Breast epithelium (tissue), 4 donors: ENCODE measurements at places on chromosomes 7 and 10.

- peak; percentile 57 for DNase-seq
Measured at GRCh38 chr10:6920072-6921019, 340.3 kb upstream of the PRKCQ start.

DNA sequence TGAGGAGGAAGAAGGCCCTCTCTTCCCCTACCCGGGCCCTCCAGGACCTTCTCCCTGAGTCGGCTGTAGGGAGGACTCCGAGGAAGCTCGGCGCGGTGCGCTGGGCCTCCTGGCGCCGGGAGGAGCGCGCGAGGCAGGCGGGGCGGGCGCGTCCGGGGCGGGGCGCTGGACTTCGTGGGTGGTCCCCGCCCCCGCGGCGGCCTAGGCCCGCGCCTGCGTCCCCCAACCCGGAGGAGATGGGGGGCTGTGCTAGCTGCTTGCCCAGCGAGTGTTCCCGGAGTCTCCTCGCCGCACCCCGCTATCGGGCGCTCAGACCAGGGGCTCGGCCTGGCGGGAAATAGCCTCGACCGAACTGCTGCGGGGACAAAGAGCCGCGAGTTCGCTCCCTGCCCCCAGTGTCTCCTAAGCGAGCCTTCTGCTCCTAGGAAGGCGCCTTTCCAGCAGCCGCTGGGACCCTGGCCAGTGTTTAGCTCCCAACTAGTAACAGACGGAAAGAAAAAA lies 19.2 kb upstream of the SMO start:
- no peak for DNase-seq

GRCh38 chr10:51620131-51620530 lies 79.3 kb downstream of the CSTF2T start:
- no peak for DNase-seq

GRCh38 chr7:148672041-148672440 lies 26.7 kb upstream of the CUL1 start:
- no peak for DNase-seq

DNA sequence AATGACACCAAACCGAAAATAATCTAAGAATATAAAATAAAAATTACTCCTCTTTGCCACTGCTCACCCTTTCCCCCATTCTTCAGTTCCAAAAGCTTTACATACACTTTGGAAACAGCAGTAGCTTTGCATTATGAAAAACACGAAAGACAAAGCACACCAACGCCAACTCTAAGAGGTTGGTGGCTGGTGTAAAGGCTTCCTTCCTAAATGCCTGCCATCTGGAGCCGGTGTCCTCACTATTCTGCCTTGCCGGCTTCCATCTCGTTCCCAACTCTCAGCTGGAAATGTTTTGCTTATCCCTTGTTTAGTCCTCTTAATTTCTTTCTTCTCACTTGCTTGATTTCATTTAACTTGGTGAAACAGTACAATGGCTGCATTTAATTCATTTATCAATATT lies 281.1 kb upstream of the LRRN3 start:
- no peak for DNase-seq

DNA sequence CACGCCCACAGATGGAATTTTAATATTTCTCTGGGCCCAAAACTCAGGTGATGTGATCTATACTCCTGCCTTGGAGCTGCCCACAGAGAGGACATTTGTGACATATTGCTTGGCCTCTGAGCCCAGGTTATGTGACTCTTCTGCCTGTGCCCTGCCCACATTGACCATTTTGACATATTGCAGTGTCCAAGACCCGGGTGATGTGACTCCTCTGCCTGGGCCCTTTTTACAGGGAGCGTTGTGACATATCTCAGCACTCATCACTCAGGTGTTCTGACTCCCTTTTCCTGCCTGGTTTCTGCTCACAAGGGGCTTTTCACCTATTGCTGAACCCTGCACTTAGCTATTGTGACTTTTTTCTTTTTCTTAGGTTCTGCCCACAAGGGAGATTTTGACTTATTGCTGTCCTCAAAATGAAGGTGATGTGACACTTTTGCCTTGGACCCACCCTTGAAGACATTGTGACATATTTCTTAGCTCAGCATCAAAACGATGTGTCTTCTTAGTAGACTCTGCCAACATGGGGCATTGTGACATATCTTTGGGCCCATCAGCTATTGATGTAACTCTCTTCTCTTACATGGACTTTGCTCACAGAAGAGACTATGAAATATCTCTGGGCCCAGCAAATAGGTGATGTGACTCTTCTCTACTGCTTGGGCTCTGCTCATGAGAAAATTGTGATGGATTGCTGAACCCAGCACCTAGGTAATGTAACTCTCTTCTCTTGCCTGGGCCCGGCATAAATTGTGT lies 11.0 kb upstream of the ZNF107 start:
- no peak for DNase-seq

DNA sequence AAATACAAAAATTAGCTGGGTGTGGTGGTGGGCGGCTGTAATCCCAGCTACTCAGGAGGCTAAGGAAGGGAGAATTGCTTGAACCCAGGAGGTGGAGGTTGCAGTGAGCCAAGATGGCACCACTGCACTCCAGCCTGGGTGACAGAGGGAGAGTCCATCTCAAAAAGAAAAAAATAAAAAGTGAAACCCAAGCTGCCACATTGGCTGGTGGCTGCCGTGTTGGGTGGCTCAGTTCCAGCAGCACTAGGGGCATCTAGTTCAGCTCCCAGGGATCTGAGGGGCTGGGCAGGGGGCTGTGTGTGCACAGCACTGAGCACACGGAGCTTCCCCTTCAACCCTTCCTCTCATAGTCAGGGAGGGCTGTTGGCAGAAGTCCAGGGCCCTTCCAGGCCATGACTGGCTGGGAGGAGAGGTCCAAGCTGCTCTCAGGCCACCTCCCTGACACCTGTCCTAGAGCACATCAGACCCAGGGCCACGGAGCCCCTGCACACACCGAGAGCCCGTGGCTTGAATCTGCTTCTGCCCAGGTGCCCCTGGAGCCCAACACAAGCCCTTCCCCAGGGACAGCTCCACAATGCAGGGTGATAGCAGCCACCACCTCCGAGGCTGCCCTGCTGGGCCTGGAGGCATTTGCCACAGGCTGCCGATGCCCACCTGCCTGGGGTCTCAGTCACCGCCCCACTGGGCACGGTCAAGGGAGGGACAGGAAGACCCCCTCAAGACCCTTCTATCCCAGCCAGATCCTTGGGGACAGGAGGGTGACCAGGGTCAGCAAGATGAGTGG lies 47.3 kb downstream of the YKT6 start:
- no peak for DNase-seq

GRCh38 chr10:32350811-32351350 lies 3.9 kb upstream of the EPC1 start:
- no peak for DNase-seq

DNA sequence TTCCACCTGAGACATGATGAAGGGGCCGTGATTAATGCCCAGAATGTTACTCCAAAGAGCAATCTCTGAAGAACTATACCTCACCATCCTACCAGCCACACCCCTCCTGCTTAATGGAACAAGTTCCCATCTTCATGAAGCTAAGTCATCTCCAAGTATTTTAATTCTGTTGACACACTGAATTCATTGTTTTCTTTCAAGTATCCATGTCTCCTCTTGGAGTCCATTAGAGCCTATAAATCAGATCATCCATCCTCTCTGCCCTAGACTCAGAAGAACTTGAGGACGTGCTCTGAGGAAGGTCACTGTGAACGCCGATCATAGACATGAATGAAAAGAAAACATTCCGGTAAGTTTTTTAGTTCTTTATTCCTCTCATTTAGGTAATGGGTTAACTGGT lies 126.8 kb downstream of the RSU1 start:
- DNase-seq: no peak

DNA sequence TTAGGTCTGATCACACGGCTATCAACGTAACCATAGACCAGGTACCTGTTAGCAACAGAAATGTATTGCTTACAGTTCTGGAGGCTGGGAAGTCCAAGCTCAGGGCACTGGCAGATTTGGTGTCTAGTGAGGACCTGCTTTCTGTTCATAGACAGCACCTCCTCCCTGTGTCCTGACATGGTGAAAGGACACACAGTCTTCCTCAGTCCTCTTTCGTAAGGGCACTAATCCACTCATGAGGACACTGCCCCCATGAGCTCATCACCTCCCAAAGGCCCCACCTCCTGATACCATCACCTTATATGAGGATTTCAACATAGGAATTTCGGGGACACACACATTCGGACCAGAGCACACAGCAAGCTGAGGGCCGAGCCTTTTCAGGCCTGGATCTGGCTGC lies 71.4 kb upstream of the BTBD16 start:
- no peak for DNase-seq

GRCh38 chr7:333393-333764 lies 43.4 kb downstream of the FOXL3 start:
- DNase-seq: peak; percentile 76

GRCh38 chr7:2719007-2719406 lies 31.0 kb downstream of the AMZ1 start:
- no peak for DNase-seq

DNA sequence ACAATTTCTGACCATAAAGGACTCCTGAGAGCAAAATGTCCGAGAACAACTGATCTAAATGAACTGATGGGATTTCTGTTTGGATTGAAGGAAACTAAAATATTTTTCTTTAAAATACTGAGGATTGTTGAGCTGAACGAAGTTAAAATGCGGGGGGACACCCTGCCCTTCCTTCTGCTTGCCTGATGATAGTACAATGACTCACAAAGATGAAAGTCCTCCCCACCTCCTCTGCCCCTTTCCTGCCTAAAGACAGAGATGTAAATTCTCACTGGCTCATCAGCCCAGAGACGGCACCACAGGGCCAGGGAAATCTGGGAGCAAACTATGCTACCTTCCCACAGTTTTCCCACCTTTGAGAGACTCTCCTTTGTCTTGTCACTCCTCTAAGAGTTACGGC lies 180.6 kb downstream of the PHTF2 start:
- DNase-seq: no peak

DNA sequence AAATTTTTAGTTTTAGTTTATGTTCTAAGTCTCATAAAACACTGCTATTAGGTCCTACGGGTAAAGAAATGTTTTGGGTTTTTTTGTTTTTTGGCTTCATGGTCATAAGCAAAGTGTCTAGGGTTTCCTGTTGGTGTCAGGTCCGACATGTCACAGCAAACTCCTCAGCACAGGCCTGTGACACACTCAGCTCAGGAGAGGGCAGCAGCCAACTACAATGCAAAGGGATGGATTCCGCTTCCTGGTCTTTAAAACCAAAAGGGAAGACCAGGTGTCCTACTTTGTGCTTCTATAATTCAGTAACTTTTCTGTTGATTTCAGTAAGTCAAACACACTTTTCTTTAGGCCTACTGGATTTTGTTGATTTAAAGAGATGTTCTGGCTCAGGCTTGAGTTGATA lies 83.8 kb upstream of the MACROH2A2 start:
- no peak for DNase-seq

- no peak for DNase-seq
Measured at GRCh38 chr7:1663857-1664651, 6.0 kb upstream of the ELFN1 start.

DNA sequence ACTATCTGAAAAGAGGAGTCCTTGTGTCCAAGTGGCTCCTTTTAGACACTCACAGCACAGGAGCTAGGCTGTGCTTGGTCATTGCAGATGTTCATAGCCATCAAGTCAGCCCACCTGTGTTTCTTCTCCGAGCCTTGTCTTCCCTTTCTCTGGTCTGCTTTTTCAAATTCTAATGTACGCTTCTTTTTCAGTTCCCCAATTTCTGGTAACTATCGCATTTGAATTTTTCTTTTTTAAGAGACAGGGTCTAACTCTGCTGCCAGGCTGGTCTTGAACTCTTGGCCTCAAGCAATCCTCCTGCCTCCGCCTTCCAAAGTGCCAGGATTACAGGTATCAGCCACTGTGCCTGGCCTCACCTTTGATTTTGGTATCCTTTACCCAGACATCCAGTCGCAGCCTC lies 18.9 kb downstream of the APBB1IP start:
- no peak for DNase-seq

- no peak for DNase-seq
Measured at GRCh38 chr7:139403601-139404000, 43.9 kb downstream of the LUC7L2 start.

GRCh38 chr10:93818086-93818485 lies 60.4 kb downstream of the LGI1 start:
- no peak for DNase-seq

DNA sequence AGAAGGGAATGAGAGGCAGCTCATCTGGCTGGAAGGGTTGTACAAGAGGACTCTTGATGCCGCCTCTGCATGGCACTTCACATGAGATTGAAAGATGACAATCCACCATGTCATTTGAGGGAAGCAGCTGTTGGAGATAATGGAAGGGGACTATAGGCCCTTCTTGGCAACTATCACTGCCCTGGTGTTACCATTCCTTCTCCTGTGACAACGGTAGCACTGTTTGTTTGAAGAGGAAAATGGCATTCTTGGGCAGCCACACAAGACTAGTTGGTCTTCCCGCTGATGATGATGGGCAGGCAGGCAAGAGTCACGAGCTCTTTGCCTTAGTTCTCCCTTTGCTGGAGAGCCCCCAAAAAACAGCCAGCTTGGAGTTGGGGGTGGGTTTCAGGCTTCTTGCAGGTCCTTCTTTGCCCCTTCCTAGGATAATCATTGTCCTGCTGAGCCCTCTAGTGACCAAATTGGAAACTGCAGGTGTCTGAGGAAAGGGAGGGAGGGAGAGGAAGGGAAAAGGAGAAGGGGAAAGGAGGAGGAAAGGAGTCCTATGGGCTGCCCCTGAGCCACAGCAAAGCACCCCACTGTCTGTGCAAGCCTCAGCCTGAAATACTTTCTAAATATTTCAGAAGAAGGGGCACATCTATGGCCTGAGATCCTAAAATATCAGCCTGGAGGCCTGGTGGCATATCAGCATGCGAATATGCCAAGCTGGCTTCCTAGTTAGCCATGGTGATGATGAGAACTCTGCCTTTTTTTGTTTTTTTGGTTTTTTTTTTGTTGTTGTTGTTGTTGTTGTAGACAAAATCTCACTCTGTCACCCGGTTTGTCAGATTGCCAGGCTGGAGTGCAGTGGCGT lies 165.6 kb upstream of the KMT2E start:
- DNase-seq: no peak

DNA sequence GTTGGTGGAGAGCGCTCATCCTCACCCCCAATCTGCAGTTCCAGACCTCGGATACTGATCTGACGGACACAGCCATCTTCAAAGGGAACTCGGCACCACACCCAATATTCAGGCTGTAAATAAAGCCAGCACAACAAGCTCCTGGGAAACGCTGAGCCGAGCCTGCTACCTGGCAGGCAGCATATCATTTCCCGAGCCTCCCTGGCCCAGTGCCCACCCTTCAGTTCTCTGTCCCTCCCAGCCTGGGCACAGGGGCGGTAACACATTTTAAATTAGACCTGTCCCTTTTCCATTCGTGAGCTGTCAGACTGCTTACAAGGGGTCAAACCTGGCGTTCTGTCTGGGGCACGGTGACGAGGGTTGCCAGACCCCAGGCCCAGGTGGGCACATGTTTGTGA lies 250.5 kb downstream of the ARHGAP12 start:
- peak; percentile 54 for DNase-seq
